Activated CD4-positive, alpha-beta memory T cell treated with anti-CD3 and anti-CD28 coated beads, Interleukin-2, amount 10 ng/mL, durations not matched to agents 7 days and 5 days (primary cell): ENCODE measurements at places on chromosomes 13 and 19. TPM values are rescaled to one million over a fixed set of nuclear protein-coding genes. Genes with fewer than 3 reads are reported as not detected.

IGSF23 gene
- total RNA-seq = not detected

- DNase-seq = no peak
Observed at GRCh38 chr13:75825594-75825993, 189.5 kb downstream of the LMO7 start.

- no peak for DNase-seq
Observed at GRCh38 chr13:77480066-77480465, 55.4 kb upstream of the SCEL start.

DNA sequence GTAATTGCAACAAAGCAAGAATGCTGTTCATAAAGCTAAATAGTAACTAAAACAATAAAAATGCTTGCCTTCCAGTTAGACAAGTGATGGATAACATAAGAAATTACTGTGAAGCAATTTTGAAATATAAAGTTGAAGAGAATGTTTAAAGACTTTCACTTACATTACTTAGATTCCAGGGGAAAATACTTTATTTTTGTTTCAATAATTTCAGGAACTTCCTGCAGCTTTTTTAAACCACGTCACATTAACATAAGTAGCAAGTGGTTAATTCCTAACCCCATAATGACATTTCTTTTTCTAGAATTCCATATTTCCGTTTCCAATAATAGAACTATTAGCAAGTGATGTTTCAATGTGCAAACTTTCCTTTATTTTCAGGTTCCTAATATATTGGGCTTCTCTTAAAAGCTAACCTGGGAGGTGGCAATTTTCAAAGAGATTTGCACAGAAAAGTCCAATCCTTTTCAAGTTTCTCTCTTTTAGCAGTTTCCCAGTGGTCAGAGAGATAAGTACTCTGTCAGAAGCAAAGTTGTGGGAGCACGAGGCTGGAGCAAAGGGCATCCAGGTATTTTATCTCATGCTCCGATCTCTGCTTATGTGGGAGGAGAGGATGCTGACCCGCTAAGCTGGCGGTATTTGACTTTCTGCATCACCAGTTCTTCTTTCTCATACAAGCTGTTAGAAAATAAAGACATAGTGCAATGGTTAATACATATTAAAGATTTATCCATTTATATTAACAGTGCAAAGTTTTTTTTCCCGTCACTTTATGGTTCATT is 1025.3 kb downstream of the EFNB2 start:
- DNase-seq = no peak

- DNase-seq = no peak
Observed at GRCh38 chr19:1510807-1511206, 2.0 kb downstream of the ADAMTSL5 start.

- DNase-seq = peak; percentile 97
Observed at GRCh38 chr19:52570000-52570861, at the start of gene ZNF701. Gene ZNF701 (plus strand): TSS chr19:52570287. CDS start chr19:52574148, 3,861 bp downstream.

GSX1 gene
- not detected for total RNA-seq

EDNRB gene
- total RNA-seq = not detected

EBI3 gene
- 4.0 TPM for total RNA-seq
